ENCODE measurements at places on chromosomes 6 and 20. TPM values are rescaled to one million over a fixed set of nuclear protein-coding genes. Genes with fewer than 3 reads are reported as not detected.

Gene COQ3
- polyA plus RNA-seq = 11.6 TPM

Gene GGTLC1
- polyA plus RNA-seq = not detected

Gene CPNE5
- 12.5 TPM for polyA plus RNA-seq

Gene MUC21
- polyA plus RNA-seq = not detected

Gene SYCP2
- polyA plus RNA-seq = 6.5 TPM

Gene CCN5
- polyA plus RNA-seq = 0.06 TPM

Gene KCNG1
- polyA plus RNA-seq = 6.8 TPM
